ENCODE measurements at places on chromosomes 13 and 19.

DNA sequence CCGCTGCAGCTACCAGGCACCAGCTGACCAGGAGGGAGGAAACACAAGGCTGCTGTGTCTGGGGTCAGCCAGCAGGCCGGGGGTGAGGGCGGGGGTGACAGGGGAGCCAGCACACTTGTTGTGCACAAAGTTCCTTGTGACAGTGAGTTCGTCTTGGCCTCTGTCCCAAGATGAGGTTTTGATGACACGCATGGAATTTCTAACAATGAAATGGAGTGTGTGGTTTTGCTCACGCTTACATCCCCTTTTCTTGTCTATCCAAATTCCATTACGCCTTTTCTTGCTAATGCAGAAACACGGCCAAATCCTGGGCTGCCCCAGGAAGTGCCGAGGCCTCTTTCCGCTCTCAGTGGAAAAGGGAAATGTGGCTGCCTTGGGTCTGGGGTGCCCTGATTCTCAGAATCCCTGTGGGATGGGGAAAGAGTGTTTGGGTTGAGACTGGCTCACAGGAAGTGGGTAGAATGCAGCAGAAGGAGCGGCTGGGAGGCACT, 73.8 kb downstream of the GADD45B start:
- no peak for DNase-seq

- no peak for DNase-seq
Measured at GRCh38 chr13:44380404-44381165, 7.0 kb downstream of the SERP2 start.

DNA sequence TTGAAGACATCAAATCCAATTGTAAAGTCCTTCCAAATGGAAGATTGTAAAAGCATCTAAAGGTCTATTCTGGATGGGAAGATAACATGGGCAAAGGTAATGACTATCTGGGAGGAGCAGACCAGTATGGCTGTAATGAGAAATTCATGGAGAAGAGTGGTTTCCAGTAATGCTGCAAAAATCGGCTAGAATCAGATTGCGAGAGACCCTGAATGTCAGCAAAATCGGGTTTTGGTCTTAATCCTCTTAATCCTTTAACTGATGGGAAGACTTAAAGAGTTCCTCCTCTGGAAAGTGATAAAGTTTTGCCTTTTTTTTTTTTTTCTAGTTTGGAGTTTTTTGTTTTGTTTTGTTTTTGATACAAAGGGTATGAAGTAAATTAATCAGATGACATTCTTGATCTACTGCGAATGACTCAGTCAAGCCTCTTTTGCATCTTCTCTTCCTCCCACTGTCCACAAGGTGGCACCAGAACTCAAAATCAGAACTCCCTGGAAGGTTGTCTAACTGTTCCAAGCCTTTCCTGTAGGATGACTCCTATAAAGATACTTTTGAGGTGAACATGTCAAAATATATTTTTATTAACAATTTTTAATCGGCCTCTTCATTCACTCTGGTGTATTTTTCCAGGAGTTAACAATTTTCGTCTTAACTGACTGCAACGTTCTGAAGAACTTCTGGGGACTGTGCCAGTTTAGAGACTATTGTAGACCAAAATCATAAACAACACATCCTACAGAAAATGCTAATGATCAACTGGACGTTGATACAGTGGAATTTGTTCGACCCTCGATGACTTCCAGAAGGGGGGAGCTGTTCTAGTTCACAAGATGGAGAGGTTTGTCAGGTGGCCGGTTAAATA, 213.3 kb upstream of the MIR17HG start:
- DNase-seq = no peak

DNA sequence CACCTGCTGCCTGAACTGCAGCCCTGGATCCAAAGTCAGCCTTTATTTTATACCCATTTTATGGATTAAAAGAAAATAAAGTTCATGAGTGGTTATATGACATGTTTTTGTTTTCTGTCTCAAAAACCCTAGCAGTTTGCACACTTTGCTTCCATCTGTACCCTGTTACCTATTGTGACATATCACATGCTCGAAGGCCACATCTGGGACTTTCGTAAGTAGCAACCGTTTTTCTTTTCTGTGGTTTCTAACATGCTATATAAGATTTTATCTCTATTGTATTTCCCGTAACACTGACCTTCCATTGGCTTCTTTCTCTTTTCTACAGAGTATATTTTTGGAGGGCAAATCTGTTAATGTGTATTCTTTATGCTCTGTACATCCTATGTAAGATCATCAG, 1007.2 kb downstream of the PCDH9 start:
- DNase-seq = no peak

DNA sequence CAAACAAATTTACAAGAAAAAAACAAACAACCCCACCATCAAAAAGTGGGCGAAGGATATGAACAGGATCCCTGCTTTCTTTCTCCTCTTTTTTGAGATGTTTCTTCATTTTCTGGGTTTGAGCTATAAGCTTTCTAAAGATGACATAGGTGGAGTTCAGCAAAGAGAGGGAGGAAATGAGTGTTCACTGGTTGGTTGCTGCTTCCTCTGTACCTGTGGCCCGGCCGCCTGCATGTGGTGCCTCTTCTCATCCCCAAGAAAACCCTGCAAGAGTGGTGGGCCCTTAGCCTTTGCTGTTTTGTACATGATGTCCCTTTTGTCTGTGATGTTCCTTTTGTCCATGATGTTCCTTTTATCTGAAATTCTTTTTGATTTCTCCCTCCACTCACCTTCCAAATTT, 178.4 kb upstream of the SERP2 start:
- no peak for DNase-seq

DNA sequence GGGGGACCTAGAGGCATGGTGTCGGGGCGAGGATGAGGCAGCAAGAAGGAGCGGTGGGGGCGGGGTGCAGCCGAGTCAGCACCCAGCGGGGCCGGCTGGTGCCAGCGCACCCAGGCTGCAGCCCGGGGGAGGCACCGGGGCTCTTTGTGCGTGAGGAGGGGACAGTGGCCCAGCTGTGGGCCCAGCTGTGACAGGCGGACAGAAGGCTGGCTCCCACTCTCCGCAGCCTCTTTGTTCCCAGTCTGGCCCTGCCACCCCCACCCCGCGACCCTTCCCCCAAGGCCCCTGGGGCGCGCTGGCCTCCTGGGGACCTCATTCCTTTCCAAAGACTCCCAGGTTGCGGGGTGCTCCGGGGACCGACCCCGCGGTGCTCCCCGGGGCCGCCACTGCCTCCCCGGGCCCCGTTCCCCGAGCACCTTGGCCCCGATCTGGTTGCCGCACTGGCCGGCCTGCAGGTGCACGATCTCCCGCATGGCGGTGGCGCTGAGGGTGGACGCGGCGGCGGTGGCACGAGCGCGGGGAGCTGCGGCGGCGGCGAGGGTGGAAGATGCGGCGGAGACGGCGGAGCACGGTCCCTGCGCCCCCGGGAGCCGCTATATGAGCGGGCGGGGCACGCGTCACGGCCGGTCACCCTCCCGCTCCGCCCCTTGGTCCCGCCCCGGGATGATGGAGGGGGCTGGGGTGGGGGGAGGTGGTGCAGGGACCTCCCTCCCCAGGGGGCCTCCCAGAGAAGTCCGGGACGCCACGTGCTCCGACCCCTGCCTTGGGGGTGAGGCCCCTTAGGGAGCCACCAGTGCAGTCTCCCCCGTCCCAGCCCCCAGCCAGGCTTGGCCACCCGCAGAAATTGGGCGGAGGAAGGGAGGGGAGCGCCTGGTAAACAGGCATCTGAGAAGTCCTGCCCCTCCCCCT, at the start of gene TUBB4A:
TSS of gene TUBB4A (minus strand) at position 570 of the 909 bp plus-strand sequence. CDS start at position 473, 97 bp downstream.
- DNase-seq = no peak

DNA sequence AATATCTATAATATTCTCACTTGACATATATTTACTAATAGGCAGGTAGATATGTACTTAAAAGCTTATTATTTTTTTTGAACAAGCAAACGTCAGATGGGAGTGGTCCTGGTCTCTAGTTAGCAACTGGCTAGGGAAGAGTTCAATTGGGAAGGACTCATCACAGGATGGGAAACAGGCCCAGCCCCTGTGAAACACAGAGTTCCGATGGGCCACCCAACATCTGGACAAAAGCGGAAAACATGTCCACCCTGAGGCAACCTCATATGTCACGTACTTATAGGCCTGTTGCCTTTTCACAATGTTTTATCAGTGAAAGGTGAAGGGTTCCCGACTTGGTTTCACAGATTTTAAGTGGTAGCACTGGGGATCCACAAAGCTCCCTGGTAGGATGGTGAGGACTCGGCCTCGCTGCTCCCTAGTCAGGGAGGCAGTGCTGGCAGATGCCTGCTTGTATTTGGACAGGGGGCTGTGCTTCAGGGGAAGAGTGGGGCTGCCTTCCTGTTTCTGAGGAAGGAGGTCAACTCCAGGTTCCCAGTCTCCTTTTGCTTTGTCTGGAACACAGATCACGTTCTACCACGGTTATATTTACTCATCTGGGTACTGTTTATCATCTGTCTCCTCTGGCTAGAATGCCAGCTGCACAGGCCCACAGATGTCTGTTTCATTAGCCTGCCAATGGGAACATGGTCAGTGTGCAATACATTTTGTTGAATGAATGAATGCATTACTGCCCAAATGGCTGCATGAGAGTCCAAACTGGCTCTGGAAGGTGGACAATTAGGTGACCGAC, 49.4 kb upstream of the SLC15A1 start:
- DNase-seq = no peak

GRCh38 chr19:10010247-10010691, at the start of gene COL5A3:
Gene COL5A3, minus strand, starts transcription at chr19:10010504. Its CDS starts 119 bp downstream, at chr19:10010385.
- no peak for DNase-seq

GRCh38 chr13:98576200-98576945, 534 bp downstream of the STK24 start:
- DNase-seq = peak; percentile 26

DNA sequence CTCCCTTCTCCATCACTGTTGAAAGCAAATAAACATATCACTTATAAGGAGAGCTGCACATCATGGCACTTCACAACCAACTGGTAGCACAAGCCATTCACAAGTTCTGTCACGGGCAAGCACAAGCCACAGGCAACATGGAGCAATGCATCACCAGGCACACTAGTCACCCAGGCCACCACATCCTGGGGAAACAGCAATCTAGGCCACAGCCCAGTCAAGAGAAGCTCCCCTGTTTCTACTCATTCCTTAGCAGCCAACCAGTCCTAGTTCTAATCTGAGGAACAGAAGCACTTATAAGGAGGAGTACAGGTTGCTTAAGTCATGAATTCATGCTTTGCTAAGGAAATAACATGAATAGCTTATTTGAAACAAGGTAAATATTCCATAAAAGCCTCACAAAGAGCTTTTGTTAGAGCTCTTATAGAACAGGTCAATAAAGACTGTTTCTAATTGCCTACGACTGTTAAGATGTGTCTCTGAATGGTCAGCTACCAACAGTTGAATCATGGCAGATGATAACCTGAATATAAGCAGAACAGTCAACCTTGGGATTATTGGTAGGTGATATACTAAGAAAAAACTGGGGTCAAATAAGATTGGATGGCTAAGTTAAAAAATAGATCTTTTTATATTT, 169.0 kb downstream of the TBC1D4 start:
- DNase-seq = no peak

- DNase-seq = no peak
Measured at GRCh38 chr13:85755123-85755522, 44.1 kb downstream of the SLITRK6 start.

DNA sequence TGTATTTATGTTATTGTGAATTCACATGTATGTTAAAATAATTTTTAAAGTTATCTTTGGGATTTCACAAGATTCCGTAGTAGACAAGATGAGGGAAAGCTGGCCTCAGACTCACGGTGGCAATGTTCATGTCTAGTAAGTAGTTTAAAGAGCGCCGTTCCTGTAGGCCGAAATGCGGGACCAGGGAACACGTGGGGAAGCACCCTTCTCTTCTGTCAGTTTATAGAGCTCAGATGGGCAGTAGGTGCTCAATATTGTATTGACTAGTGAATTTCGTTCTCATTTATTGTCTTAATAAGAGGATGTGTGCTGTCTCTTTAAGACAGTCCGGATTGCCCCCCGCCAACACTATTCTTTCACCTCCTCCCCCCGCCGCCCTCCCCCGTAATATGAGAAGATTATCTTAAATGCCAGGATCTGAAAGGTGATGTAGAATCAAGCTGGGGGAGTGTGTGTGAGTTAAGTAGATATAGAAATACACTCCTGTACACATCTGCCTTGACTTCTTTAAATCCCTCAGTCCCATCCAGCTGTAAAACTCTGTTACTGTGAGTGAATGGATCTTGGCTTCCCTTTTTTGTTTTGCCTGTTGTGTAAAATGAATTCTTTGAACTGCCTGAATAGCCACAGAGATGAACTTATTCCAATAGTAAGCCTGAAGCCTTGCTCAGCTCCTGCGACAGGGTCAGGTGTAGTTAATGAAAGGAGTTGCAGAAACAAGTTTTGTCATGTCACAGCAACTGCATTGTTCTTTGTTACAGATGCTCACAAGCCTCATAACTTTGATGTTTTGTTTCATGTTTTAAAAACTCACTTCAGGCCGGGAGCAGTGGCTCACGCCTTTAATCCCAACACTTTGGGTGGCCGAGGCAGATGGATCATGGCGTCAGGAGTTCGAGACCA, 1.3 kb downstream of the LAMP1 start:
- DNase-seq = no peak

DNA sequence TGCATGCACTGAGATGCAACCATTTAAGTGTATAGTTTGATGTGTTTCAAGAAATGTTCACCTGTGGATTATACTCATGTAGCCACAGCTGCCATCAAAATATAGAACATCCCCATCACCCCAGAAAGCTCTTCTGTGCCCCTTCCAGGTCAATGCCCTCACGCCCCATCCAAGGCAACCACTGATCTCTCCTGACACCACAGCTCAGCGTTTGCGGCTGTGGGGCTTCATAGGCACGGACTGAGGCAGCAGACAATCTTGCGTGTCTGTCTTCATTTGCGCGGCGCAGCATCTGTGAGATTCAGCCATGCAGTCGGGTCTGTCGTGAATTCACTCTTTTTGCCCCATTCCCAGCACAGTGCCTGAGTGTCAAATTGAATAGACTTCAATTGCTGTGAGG, 153.8 kb upstream of the UQCRFS1 start:
- DNase-seq = no peak

DNA sequence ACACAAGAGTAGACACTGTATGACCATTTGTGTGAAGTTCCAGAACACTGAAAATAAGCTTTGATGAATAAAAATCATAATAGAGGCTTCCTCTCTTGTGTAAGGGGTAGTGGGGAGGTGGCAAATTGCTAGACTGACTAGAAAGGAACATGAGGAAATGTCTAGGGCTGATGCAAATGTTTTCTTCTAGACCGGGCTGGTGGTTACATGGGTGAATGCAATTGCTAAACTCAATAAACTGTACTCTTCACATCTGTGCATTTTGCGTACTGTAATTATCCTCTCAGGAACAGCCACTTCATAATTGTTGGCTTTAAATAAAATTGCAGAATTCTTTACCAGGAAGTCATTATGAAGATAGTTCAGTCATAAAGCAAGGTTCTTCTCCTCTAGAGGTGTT, 5.2 kb upstream of the KBTBD7 start:
- DNase-seq = no peak

GRCh38 chr13:20940083-20940482, 37.5 kb upstream of the XPO4 start:
- DNase-seq = no peak

DNA sequence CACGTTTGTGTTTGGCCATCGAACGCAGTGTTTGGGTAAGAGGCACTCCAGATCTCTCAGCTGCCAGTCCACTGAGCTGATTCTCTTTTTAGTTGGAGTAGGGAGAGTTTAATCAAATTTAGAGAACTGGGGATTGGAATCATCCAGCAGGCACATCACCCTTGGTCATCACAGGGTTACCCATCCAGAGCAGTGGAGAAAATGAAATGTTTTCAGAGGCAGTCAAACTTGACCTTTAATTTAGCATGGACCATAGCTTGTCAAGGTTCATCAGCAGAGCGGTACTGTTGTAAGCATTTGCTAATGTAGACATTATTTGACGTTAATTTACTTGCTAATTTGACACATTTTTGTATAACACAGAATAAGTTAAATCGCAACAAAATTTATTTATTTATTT, 18.4 kb upstream of the FRY start:
- DNase-seq = no peak

GRCh38 chr19:37333457-37333856, 37.4 kb upstream of the ZNF527 start:
- DNase-seq = no peak
